ENCODE measurements at places on chromosomes 2 and 18.

DNA sequence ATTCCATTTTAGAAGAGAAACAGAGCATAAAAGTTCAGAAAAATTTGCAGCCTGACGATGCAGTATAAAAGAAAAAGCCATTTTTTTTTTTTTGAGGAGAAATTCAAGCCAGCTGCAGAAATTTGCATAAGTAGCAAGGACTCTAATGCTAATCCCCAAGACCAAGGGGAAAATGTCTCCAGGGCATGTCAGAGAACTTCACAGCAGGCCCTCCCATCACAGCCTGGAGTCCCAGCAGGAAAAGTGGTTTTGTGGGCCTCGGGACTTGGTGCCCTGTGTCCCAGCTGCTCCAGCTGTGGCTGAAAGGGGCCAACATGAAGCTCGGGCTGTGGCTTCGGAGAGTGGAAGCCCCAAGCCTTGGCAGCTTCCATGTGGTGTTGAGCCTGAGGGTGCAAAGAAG lies 325.3 kb upstream of the HNMT start:
- no peak for DNase-seq

DNA sequence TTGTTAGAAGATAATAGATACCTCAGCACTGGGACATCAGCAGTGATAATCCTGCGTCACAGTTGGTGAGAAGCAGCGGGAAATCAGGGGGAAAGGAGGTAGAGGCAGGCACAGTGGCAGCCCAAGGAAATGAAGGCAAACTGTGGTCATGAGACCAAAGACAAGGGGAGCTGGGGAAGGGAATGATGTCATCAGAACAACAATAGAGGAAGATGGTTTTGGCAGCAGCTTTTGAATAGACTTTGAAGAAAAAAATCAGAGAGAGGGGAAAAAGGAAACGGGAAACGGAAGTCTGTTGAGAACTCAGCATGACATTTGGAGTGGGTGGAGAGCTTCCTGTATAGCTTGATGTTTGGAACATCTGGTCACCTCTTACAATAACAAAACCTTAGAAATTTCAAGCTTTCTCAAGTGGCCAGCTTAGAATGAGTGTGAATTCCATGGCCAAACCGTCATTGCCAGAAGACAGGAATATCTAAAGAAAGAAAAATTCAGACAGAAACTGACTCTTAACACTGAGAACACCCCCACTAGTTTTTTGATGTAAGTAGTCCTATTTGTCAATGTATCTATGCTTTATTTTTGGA lies 18.4 kb upstream of the YES1 start:
- DNase-seq = peak; percentile 64

DNA sequence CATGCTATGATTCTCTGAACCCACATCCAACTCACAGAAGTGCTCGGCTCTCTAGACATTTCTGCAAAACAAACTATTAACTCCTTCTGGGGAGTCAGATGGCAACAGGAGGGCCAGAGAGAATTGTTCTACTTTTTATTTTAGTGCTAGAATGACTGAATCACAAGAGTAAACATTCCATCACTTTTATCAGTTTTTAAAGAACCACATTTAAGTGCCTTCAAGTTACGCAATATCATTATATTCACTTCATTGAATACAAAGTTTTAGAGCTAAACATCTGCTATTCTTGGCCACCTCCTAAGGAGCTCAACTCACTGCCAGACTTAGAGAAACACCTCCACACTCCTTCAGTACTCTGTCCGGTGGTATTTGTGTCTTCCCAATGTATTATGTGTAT lies 22.4 kb downstream of the B4GALT6 start:
- no peak for DNase-seq

DNA sequence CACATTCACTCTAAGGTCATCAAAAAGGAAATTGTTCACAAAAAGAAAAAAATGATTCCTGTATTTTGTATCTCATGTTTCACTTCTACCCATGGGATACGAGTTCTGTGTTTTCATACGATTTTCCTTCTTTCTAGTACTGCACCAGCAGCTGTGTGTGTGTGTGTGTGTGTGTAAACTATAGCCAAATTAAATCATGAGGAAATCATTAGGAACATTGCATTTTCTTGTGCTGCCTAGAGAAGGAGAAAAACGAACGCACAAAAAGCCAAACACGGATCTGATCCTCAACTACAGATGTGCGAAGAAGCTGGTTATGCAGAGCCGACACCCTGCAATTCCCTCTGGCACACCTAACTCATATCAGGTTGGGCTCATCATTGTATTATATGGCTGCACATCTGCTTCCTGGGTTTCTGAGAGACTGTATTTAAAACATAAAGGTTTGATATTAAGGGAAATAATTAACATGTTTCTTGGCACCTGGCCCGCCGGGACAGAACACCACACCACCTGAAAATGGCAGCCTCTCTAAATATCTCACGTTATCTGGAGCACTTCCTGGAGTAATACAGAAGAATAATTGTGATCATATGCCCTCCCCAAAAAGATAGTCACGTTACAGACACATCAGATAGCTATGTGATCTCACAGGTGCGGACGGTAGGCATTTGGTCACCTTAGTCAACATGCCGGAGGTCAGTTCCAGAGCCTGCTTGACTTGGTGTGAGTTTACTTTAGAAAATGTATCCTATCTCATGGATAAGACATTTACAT lies 586.3 kb upstream of the SALL3 start:
- no peak for DNase-seq

GRCh38 chr18:58661423-58661822 lies 9.8 kb upstream of the MALT1 start:
- DNase-seq = no peak

DNA sequence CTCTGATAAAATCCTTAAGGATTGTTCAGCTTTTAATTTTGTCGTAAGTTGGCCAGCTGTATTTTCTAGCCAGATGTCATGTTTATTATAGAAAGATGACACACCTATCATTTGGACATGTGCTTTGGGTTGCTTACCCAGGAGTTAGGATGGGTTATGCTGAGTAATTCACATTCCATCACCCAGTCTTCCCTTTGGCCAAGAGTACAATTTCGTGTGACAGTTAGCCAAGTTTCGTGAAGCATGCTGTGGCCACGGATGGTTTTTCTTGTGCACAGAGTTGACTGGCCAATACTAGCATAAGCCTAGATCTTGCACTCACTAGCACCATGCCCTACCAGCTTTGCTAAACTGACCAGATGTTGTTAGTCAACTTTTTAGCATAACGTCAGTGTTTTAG lies 5.8 kb downstream of the MAPRE3 start:
- no peak for DNase-seq

DNA sequence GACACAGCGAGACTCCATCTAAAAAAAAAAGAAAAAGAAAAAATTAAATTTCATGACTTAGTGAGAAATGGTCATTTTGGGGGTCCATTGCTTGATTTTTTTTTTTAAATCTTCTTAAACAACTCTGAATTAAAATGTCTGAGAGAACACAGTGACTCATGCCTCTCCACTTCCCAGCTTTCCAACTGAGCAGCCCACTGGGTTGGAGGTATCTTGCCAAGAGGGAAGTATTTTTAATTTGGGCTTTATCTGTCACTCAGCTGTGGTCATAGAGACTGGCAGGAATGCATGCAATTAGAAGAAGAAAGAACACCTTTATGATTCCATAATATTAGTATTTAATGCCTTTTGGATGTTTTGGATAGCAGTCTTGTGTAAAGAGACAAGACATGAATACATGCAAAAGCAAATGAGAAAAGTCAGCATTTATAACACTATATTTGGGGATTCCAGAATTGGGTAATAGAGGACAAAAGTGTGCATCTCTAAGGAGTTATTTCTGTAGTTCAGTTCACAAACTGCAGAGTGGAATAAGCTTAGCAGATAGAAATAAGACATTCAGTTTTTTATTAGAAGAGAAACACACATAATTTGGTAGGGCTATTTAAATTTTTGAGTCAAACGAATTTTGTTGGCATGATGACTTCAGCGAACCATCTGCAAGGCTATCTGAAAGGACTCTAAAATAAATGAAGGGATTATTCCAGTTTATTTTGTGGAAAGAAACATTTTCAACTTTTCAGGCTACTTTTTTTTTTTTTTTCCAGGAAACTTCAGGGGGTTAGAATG lies 254.8 kb downstream of the TGIF1 start:
- DNase-seq = no peak

DNA sequence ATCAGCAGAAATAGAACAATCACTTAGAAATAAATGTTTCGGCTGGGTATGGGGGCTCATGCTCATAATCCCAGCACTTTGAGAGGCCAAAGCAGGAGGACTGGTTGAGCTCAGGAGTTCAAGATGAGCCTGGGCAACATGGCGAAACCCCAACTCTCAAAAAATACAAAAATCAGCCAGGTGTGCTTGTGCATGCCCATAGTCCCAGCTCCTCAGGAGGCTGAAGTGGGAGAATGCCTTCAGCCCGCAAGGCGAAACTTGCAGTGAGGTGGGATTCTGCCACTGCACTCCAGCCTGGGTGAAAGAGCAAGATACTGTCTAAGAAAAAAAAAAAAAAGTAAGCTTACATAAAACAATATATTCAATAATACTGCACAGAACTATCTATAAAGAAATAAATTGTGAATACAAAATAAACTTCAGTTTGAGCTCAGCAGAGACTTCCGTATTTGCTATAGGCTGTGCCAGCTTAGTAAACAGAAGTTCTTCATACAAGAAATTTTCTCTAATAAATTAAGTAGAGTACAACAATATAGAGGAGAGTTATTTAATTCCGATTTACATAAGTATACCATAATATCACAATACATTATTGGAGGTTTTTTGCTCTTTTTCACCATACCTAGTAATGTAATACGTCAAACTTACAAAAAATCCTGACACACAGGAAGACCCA lies 43.6 kb downstream of the SRBD1 start:
- DNase-seq = no peak

GRCh38 chr2:230976671-230977171 lies 19.2 kb upstream of the SPATA3 start:
- DNase-seq = no peak

- DNase-seq = no peak
Measured at GRCh38 chr2:204958371-204958770, 413.1 kb downstream of the PARD3B start.

- peak; percentile 60 for DNase-seq
Measured at GRCh38 chr2:42770288-42771131, 6.6 kb upstream of the OXER1 start.

DNA sequence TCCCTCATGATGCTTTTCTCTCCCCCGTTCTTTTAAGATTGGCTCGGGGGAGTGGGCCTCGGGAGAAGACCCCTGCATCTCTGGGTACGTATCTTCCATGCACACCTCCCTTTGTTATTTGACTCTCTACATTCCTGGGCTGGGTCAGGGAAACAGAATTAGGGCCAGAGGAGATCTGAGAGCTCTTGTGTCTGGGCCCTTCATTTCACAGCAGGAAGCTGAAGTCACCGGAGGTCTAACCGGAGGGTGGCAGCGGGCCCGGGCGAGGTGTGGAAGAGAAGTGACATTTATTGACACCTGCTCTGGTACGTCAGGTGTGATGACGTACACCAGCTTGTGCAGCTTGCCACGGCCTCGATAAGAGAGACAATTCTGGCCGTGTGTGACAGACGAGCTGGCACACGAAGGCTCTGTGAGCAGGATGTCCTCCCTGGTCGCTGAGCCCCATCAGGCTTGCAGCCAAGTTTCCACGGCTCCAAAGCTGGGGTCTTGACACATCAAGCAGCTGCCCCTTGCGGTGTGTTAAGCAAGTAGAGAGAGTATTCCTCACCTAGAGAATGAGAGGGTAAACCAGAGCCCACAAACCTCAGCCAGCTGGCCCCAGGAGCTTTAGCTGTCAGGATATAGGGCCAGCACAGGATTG lies 30.4 kb downstream of the TOGARAM2 start:
- no peak for DNase-seq

GRCh38 chr2:17894005-17894404 lies 15.5 kb downstream of the KCNS3 start:
- DNase-seq = no peak

DNA sequence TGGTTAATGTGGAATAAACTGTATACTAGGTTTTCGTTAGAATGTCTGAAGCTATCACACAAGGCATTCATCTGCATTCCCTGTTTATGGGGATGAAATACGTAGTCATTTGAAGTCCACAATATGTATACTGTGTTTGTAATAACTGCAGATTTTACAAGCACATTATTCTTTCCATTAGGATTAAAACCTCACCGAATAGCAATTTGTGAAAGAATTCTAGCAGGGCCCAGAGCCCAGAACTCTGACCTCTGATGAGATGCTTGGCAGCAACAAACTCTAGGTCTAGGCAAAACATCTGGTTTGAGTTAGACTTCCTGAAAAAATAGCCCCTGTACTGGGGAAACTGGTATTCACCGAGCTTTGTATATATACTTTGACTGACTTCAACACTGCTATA lies 158.2 kb downstream of the SRBD1 start:
- DNase-seq = no peak

- no peak for DNase-seq
Measured at GRCh38 chr2:112175333-112175732, 37.1 kb downstream of the FBLN7 start.

- DNase-seq = no peak
Measured at GRCh38 chr18:79687806-79688205, 8.2 kb downstream of the CTDP1 start.

- DNase-seq = no peak
Measured at GRCh38 chr2:173968551-173968950, 3.4 kb upstream of the SP3 start.

- DNase-seq = no peak
Measured at GRCh38 chr2:27194538-27195354, 17.1 kb upstream of the ATRAID start.

DNA sequence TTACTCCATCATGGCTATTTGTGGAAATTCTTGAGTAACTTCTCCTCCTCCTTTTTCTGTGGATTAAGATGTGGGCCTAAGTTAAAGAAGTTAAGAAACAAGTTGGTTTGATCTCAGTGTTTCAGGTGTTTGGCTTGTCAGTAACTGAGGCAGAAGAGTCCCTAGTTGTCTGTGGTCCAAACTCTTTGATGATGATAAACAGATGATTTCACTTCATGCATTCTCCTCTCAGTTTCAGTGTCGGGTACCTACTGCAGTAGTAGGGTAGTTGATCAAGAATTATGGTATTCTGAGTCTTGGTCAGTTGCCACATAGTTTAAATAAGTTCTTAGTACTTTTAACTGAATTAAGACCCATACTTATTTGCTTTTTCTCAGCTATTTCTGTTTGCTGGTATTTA lies 85.6 kb downstream of the NCOA1 start:
- DNase-seq = no peak

DNA sequence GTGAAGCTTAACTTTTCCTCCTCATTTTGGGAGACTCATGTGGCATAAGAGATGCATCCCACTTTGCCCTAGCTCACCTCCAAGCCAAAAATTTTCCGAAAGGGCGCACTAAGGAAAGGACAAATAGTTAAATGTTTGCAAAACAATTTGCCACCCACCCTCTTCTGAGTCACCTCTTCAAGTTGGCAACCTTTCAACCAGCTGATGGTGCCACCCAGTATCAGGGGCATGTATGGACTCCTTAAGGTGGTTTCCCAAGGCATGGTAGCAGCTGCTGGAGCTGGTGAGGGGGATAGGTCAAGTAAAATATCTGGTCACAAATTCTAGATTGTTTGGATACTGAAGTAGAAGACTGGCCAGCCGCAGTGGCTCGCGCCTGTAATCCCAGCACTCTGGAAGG lies 17.2 kb upstream of the ITGAV start:
- DNase-seq = no peak

Measured in pons (tissue), 1 donor.